T-helper 2 cell (primary cell): ENCODE measurements at places on chromosomes 7 and 10.
A peak's percentile ranks its signal among the peaks of the same experiment; 100 is the strongest.

DNA sequence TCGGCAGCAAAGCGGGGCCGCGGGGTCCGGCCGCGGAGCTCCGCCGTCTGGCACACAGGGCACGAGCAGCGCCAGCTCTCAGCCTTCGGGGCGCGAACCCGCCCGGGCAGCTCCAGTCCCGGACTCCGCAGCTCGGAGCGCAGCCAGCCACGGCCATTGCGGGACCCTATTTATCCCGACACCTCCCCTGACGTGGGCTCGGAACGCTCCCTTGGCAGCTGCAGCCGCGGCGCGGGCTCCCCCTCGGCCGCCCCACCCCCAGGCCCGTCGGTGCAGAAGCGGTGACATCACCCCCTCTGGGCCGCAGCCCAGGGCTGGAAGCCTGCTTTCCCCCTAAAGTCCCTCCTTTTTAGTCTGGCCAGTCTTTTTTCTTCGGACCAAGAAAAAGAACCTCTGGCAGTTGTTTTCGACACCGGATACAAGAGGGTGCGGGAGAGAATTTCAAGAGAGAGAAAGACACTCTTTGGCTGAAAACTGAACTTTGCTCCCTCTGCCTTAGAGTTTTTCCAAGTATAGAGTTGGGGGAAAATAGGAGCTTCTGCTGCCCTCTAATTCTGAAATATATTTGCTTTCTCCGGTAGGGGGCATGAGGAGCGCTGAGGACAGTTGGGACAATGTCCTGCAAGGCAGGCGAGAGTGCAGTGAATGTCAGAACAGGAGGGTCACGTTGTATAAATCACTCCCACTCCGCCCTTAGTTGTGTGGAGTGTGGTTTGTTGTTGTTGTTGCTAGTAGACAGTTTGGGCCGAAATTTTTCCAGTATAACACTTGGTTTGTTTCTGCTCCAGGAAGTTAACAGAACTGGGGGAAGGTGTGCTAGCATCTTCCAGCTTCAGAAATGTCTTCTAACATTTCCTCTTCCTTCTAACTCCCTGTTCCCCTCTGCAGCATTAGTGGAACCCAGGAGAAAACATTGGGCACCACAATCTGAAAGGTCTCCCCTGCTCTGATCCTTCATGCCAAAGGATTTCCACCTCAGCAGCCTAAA is at the start of gene SFRP4:
TSS of gene SFRP4 (minus strand) at position 145 of the 988 bp plus-strand sequence. CDS start 280 bp downstream, outside the sequence.
- peak; percentile 6 for DNase-seq

- DNase-seq = no peak
Measured at GRCh38 chr10:33876584-33877400, 542.3 kb upstream of the NRP1 start.

GRCh38 chr7:17408245-17408903 is 109.9 kb downstream of the AHR start:
- no peak for DNase-seq

DNA sequence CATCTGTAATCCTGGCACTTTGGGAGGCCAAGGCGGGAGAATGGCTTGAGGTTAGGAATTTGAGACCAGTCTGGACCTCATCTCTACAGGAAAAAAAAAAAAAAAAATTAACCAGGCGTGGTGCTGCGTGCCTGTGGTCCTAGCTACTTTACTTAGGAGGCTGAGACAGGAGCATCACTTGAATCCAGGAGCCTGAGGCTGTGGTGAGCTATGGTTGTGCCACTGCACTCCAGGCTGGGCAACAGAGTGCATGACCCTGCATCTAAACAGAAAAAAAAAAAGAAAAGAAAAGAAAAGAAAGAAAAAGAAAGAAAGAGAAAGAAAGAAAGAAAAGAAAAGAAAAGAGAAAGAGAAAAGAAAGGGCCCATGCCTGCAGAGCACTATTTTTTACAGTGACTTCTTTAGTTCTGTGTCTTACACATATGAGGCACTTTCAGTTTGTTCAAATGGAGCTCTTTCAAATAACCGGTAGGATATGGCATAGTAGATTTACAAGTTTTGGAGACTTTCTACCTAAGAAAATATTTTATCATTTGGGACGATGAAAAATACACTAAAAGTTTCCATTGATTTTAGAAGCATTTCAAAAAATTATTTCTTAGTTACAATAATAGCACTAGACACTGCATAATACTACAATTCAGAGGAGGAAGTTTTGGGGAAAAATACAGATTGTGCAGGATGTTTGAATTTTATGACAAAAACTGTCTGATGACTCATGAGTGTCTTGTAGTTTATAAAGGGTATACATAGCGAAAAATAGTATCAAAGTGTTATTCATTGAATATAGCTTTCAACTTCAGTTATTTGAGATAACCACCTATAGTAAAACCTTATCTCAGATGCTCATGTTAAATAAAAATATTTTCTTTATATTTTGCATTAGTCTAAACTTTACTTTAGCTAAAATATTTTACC is 75.9 kb downstream of the MDFIC start:
- DNase-seq = no peak

- no peak for DNase-seq
Measured at GRCh38 chr7:50151661-50152060, 58.6 kb upstream of the ZPBP start.

- no peak for DNase-seq
Measured at GRCh38 chr7:83053965-83054364, 108.7 kb downstream of the PCLO start.

DNA sequence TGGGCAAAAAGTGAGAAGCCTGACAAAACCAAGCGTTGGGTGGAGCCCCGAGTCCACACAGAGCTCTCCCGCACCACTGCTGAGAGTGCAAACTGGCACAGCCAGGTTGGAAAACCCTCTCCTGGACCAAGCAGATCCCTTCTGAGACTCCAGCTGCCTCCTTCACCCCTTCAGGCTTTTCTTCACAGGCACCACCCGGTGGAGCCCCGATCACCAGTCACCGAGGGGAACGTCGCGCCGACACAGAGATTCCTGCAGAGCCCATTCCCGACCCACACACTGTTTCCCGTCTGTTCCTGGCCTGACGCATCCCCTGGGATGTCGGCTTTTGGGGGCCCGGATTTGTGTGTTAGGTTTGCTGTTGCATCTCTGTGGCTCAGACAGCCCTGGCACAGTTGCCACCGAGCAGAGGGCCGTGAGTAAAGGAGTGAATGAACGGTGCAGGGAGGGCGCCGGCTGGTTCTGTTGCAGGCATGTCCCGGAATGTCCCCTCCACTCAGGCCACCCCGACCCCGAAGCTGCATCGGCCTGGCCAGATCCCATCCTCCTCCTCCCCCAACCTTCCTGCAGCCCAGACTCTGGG is 51.0 kb upstream of the INPP5A start:
- DNase-seq = no peak

GRCh38 chr10:114911052-114911711 is 26.8 kb upstream of the TRUB1 start:
- no peak for DNase-seq

DNA sequence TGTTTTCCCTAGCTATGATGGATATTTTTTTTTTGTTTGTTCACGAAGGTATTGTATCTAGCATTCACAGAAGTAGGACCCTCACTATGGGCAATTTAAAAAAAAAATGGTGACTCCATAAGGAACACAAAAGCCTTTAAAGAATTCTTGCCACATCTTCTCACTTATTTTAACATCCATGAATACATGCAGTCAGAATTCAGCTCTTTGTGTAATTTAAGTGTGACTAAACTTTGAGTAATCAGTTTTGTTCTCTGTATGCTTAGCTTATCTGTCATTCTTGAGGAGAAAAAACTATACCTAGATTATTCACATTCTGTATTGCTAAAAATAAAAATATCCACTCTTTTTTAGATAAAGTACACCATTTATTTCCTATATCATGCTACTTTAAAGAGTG is 313.2 kb upstream of the KCND2 start:
- no peak for DNase-seq

DNA sequence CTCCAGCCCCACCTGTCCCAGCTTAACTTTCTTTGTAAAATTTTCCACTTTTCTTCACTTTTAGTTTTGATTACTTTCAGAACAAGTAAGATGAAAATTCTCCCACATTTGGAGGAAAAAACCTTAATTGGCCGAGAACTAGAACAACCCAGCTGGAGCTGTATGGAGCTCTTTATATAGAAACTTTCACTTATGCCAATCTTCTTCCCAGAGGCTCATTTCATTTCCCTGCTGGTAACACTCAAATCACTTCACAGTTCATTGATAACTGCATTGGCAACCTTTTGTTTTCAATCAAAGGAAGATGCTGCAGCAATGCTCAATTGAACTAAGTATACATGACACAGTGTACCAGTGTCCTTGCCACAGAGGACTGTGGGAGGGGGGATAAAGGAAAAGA is 176.2 kb upstream of the NOBOX start:
- no peak for DNase-seq

DNA sequence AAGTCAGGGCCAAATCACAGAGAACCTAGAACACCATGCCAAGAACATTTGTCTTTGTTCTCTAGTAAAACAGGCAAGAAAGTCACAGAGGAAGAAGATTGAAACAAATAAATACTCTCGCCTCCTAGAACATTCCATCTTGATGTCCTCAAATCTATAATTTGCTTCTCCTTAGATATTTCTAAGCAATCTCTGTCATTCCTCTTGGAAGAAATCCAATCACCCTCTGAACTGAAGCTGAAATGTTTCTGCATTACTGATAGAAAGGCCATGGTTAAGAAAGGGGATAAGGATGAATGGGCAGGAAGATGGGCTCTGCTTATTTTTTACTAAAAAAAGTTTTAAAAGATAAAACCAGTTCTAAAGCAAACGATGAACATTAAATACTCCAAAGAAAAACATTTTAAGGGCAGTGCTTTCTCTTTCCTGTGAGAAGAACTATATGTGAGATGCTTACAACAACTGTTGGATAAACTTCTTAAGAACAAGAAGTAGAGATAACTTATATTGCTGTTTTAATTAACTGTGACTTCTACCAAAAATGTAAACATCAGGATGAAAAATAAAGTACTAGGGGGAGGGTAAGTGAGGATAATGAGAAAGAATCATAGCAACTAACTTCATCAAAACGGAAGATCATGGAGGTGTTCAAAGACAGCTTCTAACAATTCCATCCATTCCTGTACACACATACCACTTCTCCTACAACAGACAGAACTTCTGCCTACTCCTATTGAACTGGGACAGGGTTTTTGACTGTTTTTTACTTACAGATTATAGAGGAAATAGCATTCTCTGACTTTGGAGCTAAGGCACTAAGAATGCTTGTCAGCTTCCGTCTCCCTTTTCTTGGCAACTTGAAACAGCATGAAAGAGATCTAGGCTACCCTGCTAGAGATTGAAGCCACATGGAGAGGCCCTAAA is 153.0 kb upstream of the LRRTM3 start:
- DNase-seq = no peak

GRCh38 chr10:65570143-65571010 is 1355.5 kb upstream of the LRRTM3 start:
- no peak for DNase-seq

- no peak for DNase-seq
Measured at GRCh38 chr10:15251791-15252380, 83.4 kb upstream of the NMT2 start.

DNA sequence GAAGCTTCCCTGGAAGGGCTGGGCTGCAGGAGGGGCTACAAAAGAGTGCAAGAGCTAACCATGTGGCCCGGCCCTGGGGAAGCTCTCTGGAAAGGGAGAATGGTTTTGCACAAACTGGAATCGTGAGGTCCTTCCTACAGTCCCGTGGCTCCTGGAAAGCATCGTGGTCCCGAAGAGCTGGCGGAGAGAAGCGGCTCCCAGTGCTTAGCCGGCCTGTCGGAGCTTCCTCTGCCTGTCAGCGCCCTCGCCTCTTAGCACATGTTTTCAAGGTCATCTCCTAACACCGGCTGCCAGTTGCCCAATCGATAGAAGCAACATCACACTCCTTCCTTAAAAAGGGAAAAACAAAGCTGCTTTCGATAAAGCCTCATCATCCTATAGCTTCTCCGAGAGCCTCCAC is 42.1 kb upstream of the MGMT start:
- DNase-seq = no peak

DNA sequence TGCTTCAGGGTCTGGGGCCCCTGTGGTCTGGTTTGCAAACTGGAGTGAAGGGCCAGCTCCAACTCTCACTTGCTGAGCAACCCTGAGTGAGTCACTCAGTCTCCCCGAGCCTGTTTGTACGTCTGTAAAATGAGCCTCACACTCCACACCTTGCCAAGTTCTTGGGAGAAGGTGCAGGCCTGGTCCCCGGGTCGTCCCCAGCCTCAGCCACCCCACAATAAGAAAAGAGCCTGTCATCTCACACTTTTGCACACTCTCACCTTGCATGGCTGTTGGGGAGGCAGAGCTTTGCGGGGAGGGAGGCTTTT is 5.2 kb downstream of the GRIFIN start:
- no peak for DNase-seq

- no peak for DNase-seq
Measured at GRCh38 chr7:155667241-155667829, 22.9 kb downstream of the RBM33 start.

DNA sequence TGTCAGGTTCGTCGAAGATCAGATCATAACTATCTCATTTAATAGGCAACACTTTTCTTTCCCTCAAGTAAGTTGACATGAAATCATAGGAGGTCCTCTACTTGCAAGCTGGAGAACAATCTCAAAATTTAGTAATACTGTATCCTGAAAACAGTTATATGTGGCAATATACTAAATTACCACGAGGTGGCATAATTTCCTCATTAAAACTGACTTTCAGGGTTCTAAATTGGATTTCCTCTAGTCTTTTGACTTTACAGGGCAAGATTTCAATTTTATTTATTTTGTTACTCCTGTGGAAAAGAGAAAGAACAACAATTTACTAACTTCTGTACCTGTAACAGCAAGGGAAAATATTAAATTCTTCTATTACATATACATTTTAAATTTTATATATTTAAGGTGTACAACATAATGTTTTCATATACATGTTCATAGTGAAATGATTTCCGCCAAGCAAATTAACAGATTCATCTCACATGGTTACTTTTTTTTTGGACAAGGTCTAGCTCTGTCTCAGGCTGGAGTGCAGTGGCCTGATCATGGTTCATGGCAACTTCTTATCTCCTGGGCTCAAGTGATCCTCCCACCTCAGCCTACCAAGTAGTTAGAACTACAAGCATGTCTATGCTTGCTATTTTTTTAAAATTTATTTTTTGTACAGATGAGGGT is 53.4 kb upstream of the CYP2C18 start:
- DNase-seq = no peak

DNA sequence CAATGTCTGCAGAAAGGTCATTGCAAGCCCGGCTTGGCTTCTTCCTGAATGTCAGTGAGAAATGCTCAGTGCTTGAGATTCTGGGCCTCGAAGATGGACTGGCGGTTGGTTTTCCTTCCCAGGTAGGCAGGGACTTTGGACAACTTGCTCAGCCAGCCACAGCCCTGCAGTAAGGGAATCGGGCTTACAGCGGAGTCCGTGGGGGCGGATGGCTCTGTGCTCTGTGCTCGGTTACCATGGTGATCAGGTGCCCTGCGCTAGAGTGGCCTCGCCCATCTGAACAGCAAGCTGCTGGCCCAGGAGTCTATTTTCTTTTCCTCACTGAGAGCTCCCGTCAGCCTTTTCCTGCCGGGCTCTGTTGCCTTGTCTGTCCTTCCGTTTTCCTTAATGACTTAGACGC is 77.8 kb upstream of the SH2B2 start:
- DNase-seq = no peak

- no peak for DNase-seq
Measured at GRCh38 chr10:72098301-72098835, 10.0 kb upstream of the SPOCK2 start.

- DNase-seq = no peak
Measured at GRCh38 chr10:8600192-8600591, 545.7 kb downstream of the GATA3 start.
